NCI-H1105 (cell line): ENCODE measurements at places on chromosomes 2 and 18.

GRCh38 chr2:15560140-15560987, 770 bp downstream of the NBAS start:
- peak; percentile 36 for DNase-seq

DNA sequence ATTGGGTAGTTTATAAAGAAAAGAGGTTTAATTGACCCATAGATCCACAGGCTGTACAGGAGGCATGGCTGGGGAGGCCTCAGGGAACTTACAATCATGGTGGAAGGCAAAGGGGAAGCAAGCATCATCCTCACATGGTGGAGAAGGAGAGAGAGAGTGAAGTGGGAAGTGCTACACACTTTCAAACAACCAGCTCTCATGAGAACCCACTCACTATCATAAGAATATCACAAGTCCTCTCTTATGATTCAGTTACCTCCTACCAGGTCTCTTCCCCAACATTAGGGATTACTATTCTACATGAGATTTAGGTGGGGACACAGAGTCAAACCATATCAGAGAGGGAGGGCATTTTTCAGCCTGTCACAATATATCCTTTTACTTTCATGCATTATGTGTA, 22.7 kb upstream of the DOCK10 start:
- DNase-seq: no peak

DNA sequence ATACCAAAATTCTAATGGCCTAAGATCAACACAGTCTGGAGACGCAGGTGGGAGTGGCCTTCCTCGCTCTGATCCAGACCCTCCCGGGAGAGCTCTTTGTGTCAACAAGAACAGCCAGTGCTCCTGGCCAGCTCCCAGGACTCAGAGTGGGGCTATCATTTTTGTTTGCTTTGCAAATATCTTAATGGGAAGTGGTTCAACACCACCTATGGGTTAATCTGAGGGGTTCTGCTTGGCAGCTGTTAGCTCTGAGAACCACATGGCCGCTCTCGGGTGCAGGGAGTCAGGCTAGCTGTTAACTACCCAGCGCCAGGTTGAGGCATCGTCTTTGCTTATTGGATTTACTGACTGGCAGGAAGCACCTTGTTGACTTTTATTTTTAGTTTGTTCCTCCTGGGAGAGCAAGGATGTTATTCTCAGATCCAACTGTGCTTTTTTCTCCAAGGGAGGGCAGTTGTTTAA, 184.8 kb upstream of the SP5 start:
- peak; percentile 98 for DNase-seq

DNA sequence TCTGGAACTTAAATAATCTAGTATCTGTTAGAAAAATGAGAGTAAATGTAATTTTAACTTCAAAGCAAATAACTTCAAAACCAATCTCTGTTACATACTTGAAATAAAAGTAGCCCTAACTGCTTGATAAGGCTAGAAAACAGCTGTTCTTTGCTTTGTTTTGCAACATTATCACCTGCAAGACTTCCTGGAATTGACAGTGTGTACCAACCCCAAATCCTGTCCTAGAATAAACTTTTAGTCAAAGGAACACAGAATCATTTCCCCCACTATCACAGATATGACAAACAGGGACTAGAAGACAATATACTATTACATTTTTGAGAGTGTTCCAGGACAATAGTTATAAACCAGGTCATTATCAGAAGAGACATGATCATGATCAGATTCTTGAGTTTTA, 105.3 kb upstream of the PGAP1 start:
- no peak for DNase-seq

- no peak for DNase-seq
These were observed 147.7 kb downstream of the TRABD2A start for GRCh38 chr2:84732897-84733778.

DNA sequence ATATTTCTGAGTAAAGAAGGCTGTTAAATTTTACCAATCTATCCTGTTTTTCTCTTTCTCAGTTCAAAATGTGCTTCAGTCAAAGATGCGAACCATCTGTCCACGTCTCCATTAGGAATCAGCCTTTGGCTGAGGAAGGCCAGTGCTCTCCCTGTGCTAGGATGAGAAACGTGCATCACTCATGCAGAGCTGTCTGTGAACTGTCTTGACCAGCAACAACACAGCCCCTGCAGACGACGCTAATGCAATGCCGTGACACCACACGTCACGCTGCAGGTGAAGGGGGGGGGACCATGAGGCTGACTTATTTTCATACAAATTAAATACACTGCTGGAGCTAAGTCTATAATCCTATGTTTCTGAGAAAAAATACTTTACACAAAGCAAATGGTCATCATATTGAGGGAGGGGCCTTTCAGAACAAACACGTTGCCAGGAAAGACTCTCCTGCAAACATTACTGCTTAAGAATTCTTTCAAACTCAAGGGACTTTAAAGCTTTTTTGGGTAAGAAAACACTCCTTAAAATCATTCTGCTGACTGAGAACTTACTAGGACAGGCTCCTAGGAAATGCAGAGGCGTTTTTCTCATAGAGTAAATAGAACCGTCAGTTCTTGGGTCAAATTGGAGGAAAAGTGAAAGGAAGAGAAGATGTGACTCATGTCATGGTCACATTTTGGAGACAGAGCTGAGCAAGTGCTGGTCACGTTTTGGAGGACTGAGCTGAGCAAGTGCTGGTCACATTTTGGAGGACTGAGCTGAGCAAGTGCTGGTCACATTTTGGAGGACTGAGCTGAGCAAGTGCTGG, 97.0 kb downstream of the MBP start:
- no peak for DNase-seq

DNA sequence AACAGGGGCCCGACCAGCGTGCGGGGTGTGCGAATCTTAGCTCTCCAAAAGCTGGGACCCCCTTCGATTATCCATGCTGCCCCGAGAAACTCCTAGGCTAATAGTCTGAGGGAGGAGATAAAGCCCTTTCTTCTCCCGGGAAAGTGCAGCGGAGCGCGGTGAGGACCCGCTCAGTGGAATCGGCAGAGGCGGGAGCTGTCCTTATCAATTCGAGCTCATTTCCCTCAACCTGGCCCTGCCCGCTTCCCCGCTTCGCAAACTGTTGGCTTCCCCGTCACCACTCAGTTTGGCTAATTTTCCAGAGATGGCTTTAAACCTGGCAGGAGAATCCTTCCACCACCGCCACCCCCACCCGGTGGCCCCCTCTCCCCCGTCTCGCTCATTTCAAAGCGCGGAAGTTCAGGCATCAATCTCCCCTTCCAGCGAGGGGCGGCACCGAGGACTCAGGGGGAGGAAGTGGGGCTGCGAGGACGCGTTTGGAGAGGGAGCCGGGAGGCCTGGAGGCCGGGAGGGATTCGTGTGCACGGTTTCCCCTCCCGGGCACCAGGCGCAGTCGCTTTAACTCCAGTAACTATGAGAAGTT, 1.6 kb downstream of the KLHL14 start:
- peak; percentile 35 for DNase-seq

GRCh38 chr2:76745605-76746004, 776.6 kb downstream of the LRRTM4 start:
- DNase-seq: no peak

GRCh38 chr2:47402555-47402804, 476 bp upstream of the MSH2 start:
- DNase-seq: no peak

DNA sequence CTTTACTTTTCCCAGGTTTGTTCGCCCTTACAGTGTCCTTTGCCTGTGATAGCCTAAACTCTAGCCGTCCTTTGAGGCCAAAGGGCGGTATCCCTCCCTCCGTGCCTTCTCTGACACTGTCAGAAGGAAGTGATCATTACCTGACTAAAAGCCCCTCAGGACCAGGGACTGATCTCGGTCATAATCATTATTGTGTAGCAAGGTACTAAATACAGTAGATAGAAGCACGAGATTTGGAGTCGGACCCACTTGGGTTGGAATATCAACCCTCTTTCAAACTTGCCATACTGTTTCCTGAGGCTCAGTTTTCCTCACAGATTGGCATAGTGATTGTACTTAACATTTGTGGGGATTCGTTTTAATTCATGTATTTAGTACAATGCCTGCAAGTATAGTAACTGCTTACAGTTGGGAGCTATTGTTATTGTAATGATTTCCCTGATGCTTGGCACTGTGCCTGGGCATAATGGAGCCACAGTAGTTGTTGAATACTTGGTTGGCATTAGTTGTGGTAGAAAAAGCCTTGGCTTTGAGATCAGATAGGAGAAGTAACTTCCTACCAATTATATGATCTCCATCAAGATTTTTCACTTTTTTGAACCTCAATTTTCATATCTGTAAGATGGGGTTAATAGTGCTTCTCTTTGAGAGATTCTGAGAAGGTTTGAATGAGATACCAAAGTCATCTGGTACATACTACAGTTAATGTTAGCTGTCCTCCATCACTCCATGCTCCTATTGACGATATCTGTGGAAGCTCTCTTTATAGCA, 836 bp downstream of the STK11IP start:
- peak; percentile 44 for DNase-seq

DNA sequence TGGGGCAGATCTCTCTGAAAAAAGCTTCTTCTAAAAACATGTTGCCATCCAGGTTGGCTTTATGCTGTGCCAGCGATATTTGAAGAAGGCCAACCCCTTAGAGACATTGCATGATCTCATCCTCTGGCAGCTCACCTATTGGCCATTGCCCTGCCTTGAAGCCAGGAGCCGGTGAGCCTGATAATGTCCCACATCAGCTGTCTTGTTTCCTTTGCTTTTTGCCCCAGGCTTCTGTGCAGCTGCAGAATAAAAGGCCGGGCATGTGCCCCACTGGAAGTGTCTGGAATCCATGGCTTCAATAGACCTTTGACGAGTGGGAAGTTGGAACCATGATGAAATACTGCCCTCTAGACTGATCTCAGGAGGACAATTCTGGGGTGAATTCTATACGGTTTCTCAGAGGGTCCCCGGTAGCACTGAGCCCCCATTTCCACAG, 523.5 kb upstream of the ZEB2 start:
- no peak for DNase-seq

GRCh38 chr2:43070030-43070429, 156.4 kb downstream of the ZFP36L2 start:
- DNase-seq: no peak

DNA sequence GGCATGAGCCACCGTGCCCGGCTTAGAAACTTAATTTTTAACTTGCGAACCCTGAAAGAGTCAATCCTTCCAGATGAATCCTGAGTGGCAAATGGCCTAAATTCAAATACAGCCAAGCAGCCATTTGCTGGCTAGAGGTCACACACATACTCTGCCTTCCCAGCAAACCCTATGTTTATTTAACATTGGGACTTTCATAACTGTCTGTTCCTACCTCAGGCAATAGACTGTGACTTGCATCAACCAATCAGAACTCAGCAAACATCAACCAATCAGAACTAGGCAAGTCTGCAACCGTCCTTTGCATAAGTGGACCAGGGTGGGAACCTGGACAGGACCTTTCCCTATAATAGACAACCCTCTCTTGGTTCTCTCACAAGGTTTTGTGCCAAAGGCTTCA, 127.5 kb downstream of the DTNB start:
- DNase-seq: no peak

- no peak for DNase-seq
These were observed 9.3 kb downstream of the MAL start for GRCh38 chr2:95034818-95035217.

GRCh38 chr2:43737097-43737854, 36.6 kb upstream of the DYNC2LI1 start:
- no peak for DNase-seq

DNA sequence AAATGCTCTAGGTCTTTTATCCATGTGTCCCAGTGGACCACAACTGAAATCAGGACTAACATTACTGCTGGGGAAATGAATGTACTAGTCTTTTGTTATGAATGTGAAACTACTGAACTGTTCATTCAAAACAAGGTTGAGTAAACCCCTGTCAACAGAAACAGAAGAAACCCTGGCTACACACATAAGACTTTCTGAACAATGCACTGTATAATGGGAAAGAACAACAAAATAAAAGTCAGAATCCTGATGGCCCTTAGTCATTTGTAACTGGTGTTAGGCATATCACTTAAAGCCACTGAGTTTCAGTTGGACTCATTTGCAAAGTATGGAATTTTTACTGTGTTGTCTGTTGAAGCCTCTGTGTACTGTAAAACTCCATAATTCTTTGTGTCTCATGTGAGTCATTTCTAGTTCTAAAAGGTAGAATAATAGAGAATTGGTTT, 77.0 kb upstream of the UBXN4 start:
- no peak for DNase-seq

DNA sequence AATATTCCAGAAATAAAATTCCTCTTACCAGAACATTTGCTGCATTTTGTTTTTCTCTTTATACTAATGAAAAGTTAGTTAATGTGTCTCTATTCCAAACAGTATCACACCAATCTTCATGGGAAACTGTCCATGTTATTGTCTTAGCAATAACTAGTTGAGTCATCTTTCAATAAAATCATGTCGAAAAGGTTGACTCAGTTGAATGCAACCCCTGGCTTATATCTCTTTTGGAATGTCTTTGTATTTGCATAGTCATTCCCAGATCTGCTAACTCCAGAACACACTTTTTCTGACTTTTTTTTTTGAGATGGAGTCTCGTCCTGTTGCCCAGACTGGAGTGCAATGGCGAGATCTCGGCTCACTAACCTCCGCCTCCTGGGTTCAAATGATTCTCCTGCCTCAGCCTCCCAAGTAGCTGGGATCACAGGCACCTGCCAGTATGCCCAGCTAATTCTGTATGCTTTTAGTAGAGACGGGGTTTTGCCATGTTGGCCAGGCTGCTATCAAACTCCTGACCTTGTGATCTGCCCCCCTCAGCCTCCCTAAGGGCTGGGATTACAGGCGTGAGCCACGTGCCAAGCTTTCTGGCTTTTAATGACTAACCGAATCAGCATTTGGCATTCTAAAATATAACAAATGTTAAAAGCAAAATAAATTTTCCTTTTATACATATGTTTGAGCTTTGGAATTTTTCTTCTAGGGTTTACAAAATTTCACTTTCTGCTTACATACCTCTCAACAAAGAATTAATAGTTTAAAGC, 133.2 kb upstream of the GULP1 start:
- no peak for DNase-seq

DNA sequence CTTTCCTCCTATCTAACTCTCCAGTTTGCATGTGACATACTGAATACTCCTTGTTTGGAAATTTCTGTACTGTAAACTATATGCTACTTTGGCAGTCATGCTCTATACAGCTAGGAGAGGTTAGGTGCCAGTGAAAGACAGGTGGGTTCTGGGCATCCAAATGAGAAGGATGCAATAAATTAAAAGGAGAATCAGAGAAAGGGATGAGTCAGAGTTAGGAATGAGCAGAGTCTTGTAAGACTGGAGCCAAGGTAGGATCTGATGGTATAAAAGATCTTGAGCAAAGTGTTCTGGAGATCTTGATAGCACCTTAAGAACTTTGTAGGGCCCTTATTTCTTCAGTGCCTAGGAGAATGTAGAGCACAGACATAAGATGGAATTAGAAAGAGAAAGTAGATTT, 58.7 kb upstream of the STAM2 start:
- DNase-seq: no peak

DNA sequence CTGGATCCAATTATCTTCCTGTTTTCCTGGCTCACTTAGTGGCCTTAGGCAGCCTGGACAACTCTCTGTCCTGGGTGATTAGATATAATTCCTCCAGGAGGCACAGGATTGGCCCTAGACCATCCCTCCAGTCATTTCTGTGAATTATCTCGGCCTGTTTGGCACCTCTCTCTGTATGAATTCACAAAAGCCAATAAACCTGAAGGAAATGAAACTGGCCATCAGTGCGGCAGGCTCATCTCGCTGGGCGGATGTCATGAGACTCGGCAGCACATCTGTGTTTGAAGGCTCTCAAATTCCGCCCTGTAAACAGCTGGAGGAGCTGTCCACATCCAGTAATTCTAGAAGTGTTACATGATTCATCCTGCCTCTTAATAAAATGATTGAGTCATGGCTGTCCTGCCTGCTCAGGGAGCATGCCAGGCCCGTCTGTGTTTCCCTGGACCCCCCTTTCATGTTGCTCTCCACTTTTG, 38.6 kb downstream of the ACOXL start:
- DNase-seq: peak; percentile 17
